Epithelial cell of esophagus (primary cell): ENCODE measurements at places on chromosomes 5 and 9.

DNA sequence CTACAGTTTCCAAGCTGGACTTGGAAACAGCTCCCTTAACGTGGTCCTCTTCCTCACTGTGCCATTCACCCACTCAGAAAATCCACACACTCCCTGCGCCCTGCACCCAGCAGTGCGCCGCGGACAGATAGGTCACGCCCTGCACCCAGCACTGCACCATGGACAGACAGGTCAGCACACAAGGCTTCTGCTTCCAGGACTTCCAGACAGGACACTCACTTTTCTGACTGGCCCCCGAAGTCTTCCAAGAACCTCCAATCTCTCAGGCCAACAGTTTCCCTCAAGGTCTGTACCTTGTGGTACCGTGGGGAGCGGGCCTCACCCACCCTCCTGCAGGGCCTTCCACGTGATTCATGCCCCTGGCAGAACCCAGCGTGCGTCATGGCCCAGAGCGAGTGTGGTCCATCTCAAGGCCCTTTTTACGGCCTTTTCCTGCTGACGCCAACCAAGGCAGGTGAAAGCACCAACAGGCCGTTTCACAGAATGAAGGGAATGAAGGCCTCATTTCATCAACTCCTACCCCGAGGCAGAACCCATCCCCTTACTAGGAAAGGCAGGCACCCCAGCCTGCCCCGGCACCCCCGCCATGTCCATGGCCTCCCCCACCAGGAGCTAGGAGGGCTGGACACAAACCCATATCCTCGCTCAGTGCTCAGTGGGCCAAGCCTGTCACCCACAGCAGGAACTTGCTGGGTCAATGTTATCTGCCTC is 17.3 kb downstream of the VAV2 start:
- no peak for DNase-seq

- DNase-seq: no peak
Observed at GRCh38 chr9:78615372-78615771, 318.4 kb downstream of the PSAT1 start.

GRCh38 chr5:151937851-151938250 is 13.2 kb upstream of the GLRA1 start:
- no peak for DNase-seq

- no peak for DNase-seq
Observed at GRCh38 chr9:26758655-26759054, 133.9 kb downstream of the CAAP1 start.

- no peak for DNase-seq
Observed at GRCh38 chr5:14218011-14218410, 74.9 kb downstream of the TRIO start.

GRCh38 chr9:137456061-137456863 is 2.9 kb downstream of the NSMF start:
- no peak for DNase-seq

GRCh38 chr5:139236479-139236878 is 38.3 kb upstream of the SIL1 start:
- no peak for DNase-seq

DNA sequence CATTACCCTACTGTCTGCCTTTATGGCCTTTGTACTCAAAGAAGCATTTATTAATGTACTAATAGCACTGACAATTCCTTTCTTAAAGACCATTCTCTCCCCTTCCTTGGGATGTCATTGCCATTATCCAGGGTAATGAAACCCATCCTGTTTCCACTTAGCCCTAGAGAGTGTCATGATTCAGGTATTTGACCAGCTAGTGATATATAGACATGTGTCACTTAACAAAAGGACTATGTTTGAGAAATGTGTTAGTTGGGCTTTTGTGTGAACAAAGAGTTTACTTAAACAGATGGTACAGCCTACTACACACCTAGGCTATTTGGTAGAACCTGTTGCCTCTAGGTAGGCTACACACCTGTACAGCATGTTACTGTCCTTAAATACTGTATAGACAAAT is 2.0 kb downstream of the ATP6V0E1 start:
- DNase-seq: peak; percentile 17

GRCh38 chr9:749716-750115 is 91.8 kb upstream of the DMRT1 start:
- DNase-seq: no peak

DNA sequence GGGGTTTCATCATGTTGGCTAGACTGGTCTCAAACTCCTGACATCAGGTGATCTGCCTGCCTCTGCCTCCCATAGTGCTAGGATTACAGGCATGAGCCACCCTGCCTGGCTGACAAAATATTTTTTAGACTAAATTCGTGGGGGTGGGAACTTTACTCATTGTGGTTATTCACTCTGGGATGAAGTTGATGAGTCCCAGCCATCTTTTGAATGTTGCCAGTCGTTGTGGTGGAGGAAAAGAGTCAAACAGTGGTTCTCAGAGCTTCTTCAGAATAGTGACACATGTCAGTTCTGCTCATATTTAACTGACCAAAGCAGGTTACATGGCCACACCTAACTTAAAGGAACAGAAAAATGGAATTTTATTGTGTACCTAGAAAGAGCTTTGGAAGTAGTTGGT is 6.9 kb downstream of the SREK1 start:
- no peak for DNase-seq

GRCh38 chr5:138986186-138986800 is 111.2 kb upstream of the LRRTM2 start:
- DNase-seq: no peak

- DNase-seq: no peak
Observed at GRCh38 chr5:159073026-159073425, 26.7 kb downstream of the EBF1 start.

DNA sequence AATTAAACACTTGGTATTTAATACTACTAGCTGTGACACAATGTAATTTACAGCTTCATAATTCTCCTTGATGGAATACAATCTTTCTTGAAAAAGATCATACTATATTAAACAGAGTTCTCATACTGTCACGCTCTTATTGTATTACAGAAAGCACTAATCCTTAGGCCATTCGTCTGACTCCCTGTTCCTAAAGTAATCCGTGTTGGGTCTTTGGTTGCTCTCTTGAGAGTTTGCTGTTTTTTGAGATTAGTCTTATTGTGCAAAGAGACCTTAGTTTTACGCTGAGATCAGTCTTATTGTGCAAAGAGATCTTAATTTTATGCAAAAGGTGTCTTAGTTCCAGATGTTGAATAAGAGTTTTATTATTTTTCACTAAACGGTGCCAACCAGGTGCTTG is 190.6 kb downstream of the ISL1 start:
- no peak for DNase-seq

DNA sequence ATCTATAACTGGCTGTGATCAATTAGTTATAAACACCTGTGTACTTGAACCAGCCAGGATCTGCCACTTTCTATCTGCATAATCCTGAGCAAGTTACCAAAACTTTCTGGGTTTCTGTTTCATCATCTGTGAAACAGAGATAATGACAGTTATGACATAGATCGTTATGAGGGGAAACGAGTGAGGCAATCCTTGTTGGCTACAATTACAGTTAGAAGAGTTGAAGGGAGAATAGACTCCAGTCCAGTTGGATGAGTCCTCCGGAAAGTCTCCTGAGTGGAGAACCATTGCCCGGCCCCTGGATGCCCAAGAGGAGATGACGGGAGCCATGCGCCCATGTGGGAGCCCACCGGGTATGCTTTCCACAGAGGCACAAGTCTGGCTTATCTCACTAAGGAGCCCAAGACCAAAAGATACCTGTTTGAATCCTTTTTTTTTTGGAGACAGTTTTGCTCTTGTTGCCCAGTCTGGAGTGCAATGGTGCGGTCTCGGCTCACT is 4.5 kb downstream of the PDE6A start:
- DNase-seq: peak; percentile 63

DNA sequence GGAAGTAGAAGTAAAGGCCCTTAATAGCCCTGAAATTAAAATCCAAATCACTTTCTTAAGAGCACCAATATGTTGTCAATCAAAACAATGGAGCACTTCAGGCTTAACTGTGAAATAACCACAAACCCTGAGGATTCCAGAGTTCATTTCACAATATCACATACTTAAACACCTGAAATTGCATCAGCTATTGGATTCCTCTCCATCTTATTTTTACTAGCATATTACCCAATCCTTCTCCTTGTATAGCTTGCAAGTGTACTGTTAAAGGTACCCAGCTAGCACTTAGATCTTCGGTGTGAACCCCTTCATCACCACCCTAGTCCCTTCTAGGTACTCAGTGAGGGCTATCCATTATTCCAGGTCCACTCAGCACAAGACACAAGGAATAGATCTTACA is 287.3 kb downstream of the EFNA5 start:
- DNase-seq: peak; percentile 77

DNA sequence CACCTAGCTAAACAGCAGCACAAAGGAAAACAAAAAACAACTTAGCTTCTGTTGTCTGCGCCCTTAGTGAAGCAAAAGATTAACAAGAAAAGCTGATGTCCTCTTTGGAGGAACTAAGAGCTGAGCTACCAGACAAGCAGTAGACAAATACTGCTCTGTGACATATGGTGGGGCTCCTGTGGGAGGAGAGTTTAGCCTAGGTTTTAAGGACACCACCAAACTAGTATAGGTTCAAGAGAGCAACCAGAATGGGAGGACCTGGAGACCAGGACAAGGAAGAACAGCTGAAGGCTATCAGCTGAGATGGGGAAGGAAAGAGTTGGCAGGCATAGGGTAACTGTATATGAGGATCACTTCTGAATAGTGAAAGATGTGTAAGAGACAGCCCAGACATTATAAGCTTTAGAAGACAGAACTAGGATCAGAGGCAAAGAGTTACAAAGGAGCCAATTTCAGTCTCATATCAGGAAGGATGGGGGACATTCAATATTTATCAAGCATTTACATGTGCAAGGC is 27.2 kb downstream of the FBXW2 start:
- DNase-seq: no peak

DNA sequence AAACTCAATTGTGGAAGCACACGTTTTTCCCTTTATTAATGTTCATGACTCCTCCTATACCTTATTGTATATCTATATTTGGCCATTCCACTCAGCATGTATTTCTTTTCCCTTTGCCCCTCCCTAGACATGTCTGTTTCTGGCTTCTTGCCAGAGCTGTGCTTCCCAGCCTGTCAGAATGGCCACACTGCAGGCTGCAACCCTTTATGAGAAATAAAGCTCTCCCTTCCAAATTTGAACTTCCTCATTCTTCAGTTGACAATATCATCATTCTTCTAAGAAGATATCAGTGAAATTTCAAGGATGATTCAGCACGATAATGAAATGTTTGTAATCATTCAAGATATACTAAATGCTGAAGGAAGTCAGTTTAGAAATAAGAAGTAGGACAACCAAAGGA is 107.6 kb upstream of the PRSS3 start:
- DNase-seq: peak; percentile 54

GRCh38 chr5:75574791-75575190 is 36.5 kb upstream of the ANKDD1B start:
- no peak for DNase-seq

- DNase-seq: no peak
Observed at GRCh38 chr9:129312251-129313122, 134.4 kb upstream of the IER5L start.

DNA sequence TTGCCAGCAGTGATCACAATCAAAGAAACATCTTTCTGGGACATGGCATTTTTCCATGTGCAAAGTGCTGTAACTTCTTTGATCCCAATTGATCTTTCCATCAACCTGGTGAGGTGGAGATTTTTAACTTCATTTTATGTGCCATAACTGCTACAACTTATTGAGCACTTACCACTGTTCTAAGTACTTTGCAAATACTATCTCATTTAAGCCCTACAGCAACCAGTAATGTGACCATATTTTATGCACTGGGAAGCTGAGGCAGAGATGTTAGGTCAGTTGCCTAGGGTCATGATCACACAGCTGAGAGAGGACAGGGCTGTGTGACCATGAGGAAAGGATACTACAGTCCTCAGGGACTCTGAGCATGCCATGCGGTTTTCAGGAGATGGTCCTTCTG is 17.9 kb upstream of the STRBP start:
- DNase-seq: no peak

GRCh38 chr5:104733063-104733669 is 1170.6 kb upstream of the NUDT12 start:
- no peak for DNase-seq

- no peak for DNase-seq
Observed at GRCh38 chr5:34002629-34003328, 5.1 kb downstream of the AMACR start.

GRCh38 chr5:4019009-4019769 is 423.6 kb downstream of the IRX1 start:
- DNase-seq: peak; percentile 97

- no peak for DNase-seq
Observed at GRCh38 chr9:131312822-131313770, 23.6 kb downstream of the PLPP7 start.

- DNase-seq: no peak
Observed at GRCh38 chr9:128415281-128415680, 5.4 kb upstream of the CERCAM start.

GRCh38 chr9:95770653-95771131 is 104.8 kb upstream of the ERCC6L2 start:
- DNase-seq: no peak

DNA sequence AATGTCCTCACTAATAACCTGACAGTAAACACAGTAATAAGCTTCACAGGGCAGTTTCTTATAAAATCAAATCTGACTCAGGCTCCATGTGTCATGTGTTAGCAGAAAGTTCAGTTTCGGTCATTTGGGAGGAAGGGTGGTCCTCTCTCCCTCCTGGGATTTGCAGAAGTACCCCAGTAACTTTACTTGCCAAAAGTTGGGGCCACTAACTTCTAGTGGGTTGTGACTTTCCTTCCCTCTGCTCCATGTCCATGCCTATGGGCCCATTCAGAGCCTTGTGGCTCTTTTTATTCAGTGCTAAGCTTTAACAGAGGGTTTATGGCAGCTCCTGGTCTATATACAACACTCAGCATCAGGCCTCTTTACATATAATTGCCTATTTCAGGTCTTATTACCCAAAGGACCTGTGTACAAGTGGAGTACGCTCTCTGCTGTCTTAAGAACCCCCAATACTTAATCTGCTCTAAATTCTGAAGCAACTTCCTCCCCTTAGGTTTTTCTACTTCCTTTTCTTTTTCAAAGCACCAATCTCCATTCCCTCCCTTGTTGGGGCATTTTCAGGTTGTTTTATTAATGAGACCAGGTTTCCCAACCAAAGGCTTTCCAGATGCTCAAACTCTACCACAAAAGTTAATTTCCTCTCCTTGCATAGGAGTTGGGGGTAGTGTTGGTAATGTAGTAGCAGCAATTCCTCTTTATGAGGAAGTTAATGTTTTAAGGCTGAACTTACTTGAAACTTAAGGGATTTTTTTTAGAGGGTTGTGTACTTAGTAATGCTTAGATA is 107.7 kb downstream of the CCDC192 start:
- no peak for DNase-seq
